ENCODE measurements at places on chromosomes 5 and 9.

GRCh38 chr5:135310328-135310989, 88.6 kb downstream of the MACROH2A1 start:
- DNase-seq = peak; percentile 6

GRCh38 chr5:154795235-154795596, 40.0 kb downstream of the LARP1 start:
- DNase-seq = no peak

- no peak for DNase-seq
These were observed 159.4 kb upstream of the S1PR3 start for GRCh38 chr9:88831713-88832407.

GRCh38 chr9:85332487-85332886, 409.3 kb downstream of the AGTPBP1 start:
- no peak for DNase-seq

DNA sequence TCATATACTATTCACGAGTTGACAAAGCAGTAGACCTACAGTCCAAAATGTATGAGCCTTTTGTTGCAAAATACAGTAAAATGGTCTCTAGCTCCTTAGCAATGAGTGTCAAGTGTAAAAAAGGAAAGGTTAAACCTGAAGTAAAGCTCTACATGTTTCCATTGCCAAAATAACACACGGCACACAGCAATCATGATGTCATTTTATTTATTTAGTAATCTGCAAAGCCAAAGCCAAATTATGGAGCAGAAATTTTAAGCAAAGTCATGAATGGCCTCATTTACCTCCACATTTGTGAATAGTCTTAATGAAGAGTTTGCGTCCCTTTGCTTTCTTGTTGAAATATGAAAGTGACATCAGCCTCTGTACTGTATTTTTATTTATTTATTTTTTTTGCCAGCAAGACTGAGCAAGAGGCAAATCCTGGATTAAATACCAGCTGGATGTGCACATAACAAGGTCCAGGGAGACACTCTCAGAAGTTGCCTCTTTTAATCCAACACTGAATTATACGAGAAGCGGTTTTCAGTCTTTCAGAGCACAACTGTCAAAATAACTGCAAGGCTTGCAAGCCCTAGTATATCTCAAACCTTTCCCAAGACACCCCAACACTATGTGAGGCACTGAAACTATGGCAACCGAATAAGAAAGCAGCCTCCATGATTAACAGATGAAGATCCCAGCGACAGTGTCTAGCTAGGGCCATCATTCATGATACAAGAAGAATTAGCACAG, 9.7 kb downstream of the SEMA6A start:
- no peak for DNase-seq

GRCh38 chr5:77337686-77338085, 127.2 kb downstream of the PDE8B start:
- DNase-seq = no peak

DNA sequence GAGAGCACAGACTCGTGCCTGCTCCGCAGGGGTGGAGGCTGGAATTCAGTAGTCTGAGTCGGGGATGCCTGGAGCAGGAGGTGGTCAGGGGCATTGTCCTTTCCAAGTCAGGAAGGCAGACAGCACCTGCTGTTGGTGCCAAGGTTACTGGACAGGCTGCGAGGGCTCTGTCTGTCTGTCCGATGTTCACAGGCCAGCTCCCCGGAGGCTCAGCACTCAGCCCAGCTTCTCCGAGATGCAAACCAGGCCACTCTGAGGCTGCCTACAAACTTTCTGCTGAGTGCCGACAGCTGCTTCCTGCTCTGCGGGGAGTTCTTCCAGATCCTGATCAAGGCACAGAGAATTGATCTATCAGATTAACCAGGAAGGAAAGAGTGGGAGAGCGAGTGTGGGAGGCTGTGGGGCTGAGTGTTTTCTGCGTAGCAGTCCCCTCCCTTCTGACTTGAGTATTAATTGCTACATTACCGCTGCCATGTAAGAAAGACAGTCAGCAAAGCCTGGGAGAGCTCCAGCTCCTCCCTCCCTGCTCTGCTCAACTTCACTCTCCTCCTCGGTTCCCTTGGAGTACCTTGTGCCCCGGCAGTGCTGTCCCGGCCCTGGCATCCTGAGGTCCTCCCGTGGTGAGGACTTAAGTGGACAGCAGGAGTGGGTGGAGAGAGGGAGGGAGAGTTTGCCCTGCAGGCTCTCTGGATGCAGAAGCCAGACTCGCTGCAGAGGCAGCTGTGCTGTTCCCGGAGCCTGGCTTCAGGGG, 36.0 kb downstream of the KCNMB1 start:
- DNase-seq = no peak

- peak; percentile 99 for DNase-seq
These were observed 72.4 kb upstream of the CXCL14 start for GRCh38 chr5:135651156-135651555.

GRCh38 chr5:54969856-54970828, 15.3 kb downstream of the ESM1 start:
- no peak for DNase-seq
